SJSA1 (cell line): ENCODE measurements at places on chromosomes 6 and 20. TPM values are rescaled to one million over a fixed set of nuclear protein-coding genes. Genes with fewer than 3 reads are reported as not detected.

- DNase-seq = no peak
These were observed 167.5 kb downstream of the SOD2 start for GRCh38 chr6:159525445-159526025.

- no peak for DNase-seq
These were observed 60.0 kb downstream of the FYN start for GRCh38 chr6:111813237-111813636.

- DNase-seq = no peak
These were observed 57.9 kb upstream of the SMIM8 start for GRCh38 chr6:87264481-87264880.

GRCh38 chr6:13794184-13794583 lies 20.2 kb downstream of the MCUR1 start:
- DNase-seq = peak; percentile 89

- peak; percentile 66 for DNase-seq
These were observed 62.9 kb downstream of the QRSL1 start for GRCh38 chr6:106692112-106692818.

The TULP4 gene
- total RNA-seq = 70.1 and 83.4 TPM in 2 replicates

DNA sequence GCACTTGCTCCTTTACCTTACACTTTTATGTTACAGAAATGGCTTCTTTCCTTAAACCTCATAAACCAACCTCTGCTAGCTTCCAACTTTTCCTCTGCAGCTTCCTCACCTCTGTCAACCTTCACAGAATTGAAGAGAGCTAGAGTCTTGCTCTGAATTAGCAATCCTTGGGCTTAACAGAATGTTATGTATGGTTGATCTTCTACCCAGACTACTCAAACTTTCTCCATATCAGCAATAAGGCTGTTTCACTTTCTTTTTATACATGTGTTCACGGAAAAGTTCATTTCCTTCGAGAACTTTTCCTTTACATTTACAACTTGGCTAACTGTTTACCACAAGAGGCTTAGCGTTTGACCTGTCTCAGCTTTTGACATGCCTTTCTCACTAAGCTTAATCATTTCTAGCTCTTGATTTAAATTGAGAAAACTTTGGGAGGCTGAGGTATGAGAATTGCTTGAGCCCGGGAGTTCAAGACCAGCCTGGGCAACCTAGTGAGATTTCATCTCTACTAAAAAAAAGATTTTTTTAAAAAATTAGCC lies 207.3 kb downstream of the BMP7 start:
- DNase-seq = no peak

DNA sequence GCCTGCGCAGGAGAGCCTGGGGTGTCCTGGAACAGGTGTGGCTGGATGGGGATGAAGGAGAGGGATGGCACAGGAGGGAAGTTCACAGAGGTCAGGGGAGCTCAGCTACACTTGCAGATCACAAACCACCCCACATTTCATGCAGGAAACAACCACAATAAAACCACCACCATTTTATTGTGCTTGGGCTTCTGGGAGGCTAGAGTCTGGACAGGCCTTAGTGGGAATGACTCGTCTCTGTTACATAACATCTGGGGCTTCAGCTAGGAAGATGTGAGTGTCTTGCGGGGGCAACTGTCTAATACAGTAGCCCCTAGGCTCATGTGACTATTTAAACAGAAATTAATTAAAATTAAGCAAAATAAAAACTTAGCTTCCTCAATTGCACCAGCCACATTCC lies 33.4 kb downstream of the SNX5 start:
- no peak for DNase-seq

GRCh38 chr6:33785778-33786177 lies 3.2 kb downstream of the LEMD2 start:
- peak; percentile 31 for DNase-seq

- DNase-seq = no peak
These were observed 43.4 kb downstream of the LRFN2 start for GRCh38 chr6:40543776-40544175.

The DEFB132 gene
- not detected in 2 replicates for total RNA-seq

- no peak for DNase-seq
These were observed 252.3 kb upstream of the QKI start for GRCh38 chr6:163162007-163162873.

GRCh38 chr6:36414481-36414880 lies 27.0 kb upstream of the ETV7 start:
- DNase-seq = no peak

DNA sequence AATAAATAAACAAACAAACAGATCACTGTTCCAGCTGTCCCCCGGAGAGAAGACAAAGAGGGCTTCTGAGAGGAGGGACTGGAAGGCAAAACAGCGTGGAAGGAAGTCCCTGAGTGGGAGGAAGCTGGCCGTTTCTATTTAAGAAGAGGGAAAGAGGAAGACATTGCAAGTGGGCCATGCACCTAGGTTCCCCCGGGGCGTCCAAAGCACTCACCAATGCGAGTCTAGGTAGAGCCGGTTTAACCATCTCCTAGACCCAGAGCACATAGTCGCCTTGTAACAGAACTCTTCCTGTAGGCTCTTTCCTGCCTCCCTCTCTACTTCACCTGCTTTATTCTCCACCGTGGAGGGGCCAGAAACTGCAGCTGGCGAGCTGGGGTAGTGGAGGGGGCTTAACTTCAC lies 158.4 kb downstream of the ZDHHC14 start:
- no peak for DNase-seq

DNA sequence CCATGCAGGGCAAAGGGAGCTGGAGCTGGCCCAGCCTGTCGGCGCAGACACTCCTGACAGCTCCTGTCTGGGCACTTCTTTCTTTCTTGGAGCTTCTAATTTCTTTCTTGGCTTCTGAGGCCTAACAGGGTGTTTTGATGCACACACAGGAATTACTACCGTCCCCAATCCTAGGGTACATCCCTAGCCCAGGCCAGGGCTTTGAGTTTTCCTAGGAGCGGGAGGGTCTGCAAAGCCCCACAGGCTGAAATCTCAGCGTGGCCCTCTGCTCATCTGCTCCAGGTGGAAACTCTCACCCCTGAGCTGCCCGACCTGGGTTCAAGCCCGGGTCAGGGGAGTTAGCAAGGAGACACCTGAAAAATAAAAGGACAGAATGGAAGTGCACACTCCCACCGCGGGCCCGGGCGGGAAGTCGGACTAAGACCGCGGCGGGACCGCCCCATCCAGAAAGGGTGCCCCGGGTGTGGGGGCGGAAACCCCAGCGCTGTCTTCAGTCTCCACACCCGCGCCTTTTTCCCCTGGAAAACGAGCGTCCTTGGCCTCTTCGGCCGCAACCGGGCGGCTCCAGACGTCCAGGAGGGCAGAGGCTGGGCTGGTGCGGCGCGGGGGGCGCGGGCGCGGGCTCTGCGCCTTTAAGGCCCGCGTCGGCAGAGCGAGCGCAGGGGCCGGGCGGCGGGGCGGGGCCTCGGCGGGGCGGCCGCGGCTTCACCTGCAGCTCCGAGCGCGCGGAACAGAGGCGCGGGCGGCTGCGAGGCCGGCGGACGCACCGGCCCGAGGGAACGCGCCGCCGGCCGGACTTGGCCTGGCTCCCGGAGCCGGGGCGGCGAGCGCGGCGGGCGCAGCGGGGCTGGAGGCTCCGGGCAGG lies at the start of gene CDH4:
CDH4 (plus strand) TSS at position 733 of the 865 bp plus-strand sequence.
- no peak for DNase-seq

The LRRC1 gene
- 11.7 and 16.4 TPM in 2 replicates for total RNA-seq
